ENCODE measurements at places on chromosomes 5 and 9.
A peak's percentile ranks its signal among the peaks of the same experiment; 100 is the strongest.

DNA sequence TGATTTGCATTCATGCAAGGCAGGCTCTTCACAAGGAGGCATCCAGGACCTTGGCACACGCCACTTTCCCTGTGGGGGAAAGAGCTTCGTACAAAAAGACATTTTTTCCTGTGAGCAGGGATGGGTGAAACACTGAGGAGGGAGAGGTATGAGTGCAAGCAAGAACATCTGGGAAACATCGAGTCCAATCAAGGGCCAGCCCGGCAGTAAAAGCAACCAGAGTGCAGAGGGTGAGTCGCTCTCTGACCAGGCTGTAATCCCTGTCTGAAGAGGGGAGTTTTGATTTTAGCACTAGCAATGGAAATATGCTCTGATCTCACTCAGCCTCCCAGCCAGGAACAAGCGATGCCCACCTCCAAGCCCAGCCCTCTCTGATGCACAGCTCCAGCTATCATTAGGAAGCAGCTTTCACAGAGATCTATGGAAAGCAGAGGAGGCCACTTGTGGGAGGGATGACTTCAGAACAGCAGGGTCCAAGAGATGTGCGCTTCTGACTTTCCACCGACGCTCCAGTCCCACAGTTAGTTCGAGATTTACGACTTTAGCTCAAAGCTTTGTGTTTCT is 211.0 kb upstream of the ADAMTS16 start:
- no peak for DNase-seq

DNA sequence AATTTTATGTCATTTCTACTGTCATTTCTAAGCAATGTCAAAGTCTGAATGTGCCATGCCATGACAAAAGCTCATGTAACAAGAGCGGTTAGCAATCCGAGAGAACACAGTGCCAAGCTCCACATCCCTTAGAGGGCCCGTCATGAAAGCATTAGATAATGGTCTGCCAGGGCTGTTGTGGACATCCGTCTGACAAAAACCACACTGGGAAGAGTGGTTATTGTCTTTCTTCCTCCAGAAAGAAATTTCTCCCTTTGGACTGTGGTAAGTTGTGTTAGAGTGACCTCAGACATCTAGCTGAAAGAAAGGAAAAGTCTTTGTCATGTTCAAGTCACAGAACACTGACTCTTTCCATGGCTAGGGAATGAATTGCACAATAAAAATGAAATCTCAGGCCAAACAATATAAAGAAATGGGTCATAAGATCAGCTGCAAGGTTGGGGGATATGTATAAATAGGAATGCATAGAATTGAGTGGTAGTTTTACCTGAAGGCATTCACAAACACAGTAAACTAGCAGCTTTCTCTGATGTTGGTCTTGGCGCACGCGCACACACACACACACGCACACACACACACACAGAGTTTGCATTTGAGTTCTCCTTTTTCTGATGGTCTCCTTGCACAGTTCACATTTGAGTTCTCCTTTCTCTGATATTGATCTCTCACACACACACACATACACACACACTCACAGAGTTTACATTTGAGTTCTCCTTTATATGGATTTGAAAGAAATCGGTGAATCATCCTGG is 5.3 kb downstream of the SLC1A3 start:
- no peak for DNase-seq

GRCh38 chr5:174990909-174991308 is 266.5 kb downstream of the MSX2 start:
- no peak for DNase-seq

- DNase-seq = no peak
These were observed 44.0 kb upstream of the AKNA start for GRCh38 chr9:114431770-114432169.

DNA sequence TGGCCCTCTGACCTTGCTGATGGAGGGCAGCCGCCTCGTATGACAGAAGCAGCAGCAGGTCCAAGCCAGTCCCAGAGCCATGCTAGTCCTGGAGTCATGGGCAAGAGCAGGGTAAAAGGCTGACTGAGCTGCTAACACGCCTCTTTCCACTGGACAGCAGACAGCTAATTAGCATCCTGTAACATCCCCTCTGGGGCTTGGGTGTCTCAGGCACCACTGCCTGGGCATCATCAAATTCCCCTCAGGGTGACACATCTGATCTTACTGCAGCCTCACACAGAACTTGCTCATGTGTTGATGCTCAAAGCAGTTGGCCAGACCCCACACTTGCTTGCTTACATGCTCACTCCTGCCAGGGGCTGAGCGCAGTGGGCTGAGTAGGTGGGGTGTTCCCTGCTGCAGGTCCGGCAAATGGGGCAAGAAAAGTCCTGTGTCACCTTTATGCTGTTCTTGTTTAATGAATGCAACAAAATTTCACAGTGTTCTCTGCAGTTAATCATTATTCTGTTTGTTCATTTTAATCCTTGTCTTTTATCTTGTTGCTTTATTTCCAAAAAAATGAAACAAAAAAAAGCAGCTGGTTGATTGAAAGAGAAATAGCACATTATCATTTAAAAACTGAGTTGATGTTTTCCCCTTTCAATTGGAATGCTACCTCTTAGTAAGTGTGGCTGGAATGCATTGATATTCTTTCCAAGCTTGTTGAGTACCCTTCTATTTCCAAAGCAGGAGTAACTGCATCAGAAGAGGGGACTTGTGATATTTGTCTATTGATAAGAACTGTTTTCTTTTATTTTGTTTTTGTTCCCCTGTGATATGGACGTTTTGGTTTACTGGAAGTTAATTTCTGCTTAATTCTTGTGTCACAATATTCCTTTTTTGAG is 254.1 kb downstream of the CDH18 start:
- DNase-seq = no peak

GRCh38 chr9:134025606-134026541 is 593 bp downstream of the BRD3OS start:
- DNase-seq = peak; percentile 34

- DNase-seq = no peak
These were observed 180.5 kb downstream of the CNTLN start for GRCh38 chr9:17315341-17315740.

DNA sequence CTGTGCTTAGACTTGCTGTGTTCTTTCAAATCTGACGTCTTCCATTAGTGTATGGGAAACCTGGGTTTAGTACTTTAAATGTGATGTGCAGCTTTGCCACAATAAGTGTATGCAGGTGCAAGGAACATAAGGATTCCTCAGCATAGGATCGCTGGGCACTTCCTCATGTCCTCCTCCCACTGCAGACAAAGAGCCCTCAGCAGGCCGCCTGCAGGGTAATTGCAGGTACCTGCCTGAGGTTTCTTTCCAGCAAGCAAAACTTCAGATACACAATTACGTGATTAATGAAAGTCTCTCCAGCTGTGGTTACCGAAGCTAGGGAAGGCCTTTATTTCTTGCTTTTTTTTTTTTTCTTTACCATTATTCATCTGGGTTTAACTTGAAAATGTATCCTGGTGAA is 233.1 kb downstream of the RFK start:
- DNase-seq = no peak

- no peak for DNase-seq
These were observed 104.0 kb upstream of the POU5F2 start for GRCh38 chr5:93845376-93845775.

GRCh38 chr9:76588316-76588715 is 129.3 kb downstream of the GCNT1 start:
- DNase-seq = no peak

DNA sequence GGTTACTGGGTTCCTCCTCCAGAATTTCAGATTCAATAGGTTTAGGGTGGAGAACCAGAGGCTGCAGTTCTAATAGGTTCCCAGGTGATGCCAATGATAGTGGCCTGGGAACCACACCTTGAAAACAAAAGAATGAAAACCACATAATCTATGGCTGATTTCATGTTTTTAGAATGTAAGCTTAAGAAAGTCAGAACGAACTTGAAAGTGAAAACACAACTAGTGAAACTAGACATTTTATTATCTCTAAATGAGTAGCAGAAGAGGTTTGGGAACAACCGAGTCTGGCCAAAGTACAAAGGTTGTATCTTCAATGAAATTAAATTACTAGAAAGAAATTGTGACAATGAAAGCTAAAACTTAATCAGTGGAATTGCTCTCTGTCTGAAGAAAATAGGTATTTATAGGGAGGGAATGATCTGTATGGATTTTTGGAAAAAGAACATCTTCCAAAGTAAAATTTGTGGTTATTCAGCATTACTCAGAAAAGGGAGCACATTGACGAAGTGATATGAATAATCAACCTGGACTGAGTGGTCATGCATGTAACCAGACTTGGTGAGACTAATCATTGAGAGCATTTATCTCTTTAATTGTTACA is 24.9 kb upstream of the CEP120 start:
- no peak for DNase-seq

DNA sequence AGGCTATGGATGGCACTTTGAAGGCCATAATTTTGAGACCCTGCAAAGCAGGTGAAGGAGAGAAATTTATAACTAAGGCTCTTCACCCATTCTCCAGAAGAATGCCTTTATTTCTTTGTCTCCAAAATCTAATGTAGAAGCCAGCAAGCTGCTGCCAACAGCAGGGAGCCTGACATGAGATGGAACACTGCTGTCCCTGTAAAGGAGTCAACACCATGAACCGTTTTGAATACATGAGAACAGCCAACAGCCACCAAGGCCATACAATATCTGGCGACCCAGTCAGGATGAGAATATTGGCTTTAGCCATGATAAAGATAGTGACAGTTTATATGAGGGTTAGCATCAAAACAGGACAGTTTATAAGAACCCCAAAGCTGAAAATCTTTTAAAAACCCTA is 121.2 kb upstream of the LIFR start:
- DNase-seq = no peak

DNA sequence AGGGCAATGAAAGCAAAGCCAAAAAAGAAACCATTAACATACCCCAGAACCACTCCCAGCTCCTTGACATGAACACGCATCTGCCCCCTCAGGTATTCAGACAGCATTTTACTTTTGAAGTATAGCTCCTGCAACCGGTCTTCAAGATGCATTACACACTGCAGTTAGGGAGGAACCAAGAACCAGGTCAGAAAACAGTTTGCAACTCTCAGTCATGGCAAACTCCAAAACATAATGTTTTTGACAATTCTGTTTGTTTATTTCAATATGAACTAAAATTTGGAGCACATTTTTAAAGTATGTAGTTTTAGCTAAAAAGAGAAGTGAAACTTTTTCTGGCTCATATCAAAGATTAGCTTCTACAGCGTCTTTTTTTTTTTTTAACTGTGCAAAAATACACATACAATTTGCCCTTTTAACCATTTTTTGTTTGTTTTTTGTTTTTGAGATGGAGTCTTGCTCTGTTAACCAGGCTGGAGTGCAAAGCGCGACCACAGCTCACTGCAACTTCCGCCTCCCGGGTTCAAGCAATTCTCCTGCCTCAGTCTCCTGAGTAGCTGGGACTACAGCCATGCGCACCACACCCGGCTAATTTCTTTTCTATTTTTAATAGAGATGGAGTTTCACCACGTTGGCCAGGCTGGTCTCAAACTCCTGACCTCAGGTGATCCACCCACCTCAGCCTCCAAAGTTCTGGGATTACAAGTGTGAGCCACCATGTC is 12.2 kb upstream of the RAPGEF6 start:
- no peak for DNase-seq

DNA sequence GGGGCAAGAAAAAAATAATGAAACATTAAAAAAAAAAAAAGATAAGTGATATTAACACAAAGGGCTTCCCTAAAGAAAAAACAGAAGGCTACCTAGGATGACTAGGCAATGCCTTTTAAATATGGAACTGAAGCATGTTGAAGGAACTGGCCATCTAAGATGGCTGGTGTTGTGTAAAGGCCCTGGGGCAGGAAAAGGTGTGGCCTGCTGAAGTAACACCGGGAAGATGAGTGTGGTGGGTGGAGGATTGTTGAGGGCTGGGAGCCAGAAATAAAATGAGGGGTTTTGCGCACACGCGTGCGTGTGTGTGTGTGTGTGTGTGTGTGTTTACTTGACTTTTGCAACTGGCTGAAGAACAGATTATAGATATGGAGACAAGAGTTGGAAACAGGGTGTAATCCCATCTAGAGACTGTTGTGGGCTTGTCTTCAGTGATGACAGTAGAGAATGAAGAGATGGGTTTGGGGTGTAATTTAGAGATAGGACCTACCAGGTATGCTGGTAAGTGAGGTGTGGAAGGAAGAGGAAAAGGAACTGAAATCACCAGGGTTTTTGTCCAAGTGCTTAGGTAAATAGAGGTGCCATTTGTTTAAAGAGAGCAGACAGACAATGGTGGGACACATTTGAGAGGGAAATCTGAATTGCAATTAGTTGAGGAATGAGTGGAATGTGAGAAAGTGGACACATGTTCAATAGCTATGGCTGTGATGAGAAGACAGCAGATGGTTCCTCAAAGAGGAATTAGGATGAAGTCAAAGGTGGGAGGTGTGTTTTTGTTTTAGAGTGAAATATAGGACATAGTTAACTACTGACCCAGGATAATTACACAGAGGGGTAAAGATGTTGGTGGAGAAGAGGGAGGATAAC is 33.9 kb downstream of the RAD23B start:
- no peak for DNase-seq

DNA sequence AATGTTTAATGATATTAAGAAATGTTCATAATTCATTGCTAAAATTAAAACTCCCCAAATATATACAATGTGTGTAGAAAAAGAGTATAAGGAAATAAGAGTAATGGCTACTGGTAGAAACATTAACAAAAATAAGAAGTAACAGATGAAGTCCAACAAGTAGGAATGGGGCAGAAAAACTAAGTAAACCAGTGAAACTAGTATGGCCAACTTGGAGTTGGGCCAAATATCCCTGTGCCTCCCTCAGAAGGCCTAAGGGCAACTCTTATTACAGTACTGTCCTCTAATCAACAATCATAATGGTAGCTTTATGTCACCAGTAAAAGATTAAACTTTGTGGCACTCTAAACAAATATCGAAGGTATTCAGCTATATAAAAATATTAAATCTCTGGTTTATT is 93.5 kb downstream of the SSBP2 start:
- DNase-seq = no peak

GRCh38 chr9:16825971-16826625 is 44.4 kb downstream of the BNC2 start:
- no peak for DNase-seq

GRCh38 chr9:98883276-98883675 is 60.4 kb upstream of the COL15A1 start:
- DNase-seq = no peak

DNA sequence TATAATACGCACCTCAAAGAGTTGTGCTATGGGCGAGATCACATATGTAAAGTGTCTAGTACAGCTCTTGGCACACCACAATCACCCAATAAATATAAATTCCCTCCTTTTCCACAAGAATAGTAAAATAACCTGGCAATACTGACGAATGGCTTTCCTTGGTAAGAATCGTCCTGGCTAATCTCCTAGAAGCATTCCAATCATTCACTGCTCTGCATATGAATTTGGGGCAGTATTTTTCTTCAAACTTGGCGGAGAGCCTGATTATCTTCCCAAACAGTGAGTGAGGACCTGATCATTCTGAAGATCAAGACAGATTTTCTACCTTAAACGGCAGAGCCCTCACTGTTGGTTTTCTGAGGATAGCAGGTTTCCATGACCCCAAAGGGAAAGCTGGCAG is 96.0 kb downstream of the TMEM215 start:
- DNase-seq = no peak

DNA sequence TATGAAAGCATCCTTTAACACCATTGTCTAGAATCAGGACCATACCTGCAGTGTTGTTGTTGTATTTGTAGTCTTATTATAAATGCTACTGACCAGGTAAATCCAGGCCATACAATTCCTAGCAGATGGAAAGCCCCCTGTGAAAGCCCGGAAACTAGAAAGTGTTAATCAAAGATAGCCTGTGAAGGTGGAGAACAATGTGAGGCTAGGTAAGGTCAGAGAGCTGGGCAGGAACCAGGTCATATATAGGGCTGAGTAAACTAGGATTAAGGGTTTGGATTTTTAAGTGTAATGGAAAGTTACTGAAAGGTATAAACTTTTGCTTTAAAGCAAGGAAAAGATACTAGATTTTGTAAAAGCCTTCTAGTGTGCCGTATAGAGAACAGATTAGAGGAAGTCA is 6.7 kb downstream of the LRRC70 start:
- peak; percentile 57 for DNase-seq

All from endothelial cell of umbilical vein (primary cell).